ENCODE measurements at places on chromosomes 7 and 10. TPM values are rescaled to one million over a fixed set of nuclear protein-coding genes. Genes with fewer than 3 reads are reported as not detected.

- no peak for DNase-seq
Observed at GRCh38 chr7:30694774-30695721, 12.8 kb upstream of the CRHR2 start.

DNA sequence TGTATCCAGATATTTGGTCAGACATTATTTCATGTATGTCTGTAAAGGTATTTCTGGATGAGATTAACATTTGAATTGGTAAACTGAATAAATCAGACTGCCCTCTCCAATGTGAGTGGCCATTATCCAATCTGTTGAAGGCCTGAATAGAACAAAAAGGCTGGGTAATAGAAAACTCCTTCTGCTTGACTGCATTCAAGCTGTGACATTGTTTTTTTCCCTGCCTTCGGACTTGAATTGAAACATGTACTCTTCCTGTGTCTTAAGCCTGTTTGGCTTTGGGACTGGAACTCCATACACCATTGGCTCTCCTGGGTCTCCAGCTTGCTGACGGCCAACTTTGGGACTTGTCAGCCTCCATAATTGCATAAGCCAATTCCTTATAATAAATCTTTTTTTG lies 36.0 kb upstream of the ARHGAP21 start:
- no peak for DNase-seq

GRCh38 chr10:132202070-132202970 lies 15.6 kb downstream of the DPYSL4 start:
- no peak for DNase-seq

DNA sequence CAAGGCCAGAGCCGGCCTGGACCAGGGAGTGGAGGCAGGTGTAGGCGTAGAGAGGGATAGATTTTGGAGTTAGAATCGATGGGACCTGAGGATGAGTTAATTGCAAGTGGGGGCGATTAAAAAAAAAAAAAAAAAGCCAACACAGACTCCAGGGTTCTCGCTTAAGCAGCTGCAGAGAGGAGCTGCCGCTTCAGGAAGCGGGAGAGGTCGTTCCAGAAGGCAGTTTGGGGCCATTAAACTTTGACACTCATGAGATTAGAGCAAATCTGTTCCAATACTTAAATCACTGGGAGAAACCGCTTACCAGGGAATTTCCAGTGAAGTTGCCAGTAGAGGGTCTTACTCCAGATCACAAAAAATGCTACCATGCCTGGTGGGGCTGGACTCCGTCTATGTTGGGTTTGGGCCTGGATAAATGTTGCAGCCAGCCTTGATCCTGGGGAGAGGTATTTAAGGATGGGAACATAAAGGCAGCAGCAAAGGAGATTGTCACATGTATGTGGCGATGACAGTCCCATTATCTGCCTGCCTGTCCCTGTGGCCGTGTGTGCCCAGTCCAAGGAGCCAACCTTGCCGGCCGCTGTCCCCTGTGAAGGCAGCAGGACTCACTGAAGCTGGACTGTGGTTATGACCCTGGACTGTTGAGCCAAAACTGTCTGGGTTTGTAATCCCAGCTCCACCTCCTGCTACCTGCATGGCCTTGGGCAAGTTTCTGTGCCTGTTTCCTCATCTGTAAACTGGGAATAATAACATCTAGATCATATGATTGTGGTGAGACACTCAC lies 23.9 kb upstream of the GRID1 start:
- no peak for DNase-seq

DNA sequence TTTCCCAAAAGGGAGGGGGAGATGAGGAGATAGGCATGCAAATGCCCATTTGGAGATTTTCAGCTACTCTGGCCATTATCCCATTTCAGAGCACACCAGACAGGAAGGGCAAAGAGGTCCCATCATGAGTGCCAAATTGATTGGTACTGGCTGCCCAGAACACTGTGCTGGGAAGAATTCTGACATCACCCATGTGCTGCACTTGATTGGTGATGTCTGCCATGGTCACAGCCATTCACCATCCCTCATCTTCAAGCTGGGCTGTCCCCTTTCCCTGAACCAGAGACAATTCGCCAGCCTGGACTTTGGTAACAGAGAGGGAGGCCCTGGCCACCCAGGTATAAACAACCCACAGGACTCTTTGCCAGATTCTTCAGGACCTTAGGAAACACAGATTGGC lies 23.2 kb upstream of the RADIL start:
- no peak for DNase-seq

- no peak for DNase-seq
Observed at GRCh38 chr10:12333380-12334185, 15.8 kb upstream of the CAMK1D start.

- peak; percentile 82 for DNase-seq
Observed at GRCh38 chr7:122886357-122887081, at the start of gene CADPS2. CADPS2 (minus strand) TSS chr7:122886460; CDS start chr7:122886337, 123 bp downstream.

DNA sequence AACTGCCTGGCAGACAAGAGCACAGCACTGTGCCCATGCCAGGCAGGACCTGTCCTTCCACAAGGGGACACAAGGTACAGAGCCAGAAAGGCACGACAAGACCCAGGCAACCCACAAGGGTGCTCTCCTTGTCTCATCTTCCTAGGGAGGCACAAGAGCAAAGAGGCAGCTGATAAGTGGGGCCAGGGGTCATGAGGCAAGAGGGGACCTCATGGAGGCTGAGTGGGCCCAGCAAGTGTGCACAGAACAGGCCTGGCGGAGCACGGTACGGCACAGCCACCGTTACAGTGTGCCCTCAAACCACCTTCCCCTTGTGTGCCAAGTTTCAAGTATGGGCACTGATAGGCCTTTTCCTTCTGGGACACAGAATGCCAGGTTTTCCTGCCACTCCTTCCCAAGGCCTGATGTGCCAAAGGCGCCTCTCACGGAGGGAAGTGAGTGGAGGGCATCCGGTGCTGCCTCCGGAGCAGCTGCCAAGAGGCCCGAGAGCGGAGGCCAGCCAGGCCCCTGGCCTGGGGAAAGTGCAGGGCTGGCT lies 75.6 kb downstream of the FAM53B start:
- no peak for DNase-seq

Gene NPC1L1
- total RNA-seq: 11.0 TPM

Gene TRIM73
- 4.2 TPM for total RNA-seq

Gene ABCA13
- total RNA-seq: 0.60 TPM

Gene ACSM6
- not detected for total RNA-seq

Gene SLC18A2
- total RNA-seq: 1.8 TPM

Gene GCK
- total RNA-seq: 6.7 TPM

Gene SCART1
- 1.4 TPM for total RNA-seq

Gene GIMAP2
- not detected for total RNA-seq
